Activated T-helper 2 cell treated with anti-CD3 and anti-CD28 coated beads, Interferon-gamma antibody, Interleukin-2, Interleukin-4, amounts not matched to agents 10 μg/mL and 5 μg/mL and 100 μg/mL, durations not matched to agents 14 hours and 24 hours and 36 hours (primary cell): ENCODE measurements at places on chromosomes 7 and 10.
A peak's percentile ranks its signal among the peaks of the same experiment; 100 is the strongest.

DNA sequence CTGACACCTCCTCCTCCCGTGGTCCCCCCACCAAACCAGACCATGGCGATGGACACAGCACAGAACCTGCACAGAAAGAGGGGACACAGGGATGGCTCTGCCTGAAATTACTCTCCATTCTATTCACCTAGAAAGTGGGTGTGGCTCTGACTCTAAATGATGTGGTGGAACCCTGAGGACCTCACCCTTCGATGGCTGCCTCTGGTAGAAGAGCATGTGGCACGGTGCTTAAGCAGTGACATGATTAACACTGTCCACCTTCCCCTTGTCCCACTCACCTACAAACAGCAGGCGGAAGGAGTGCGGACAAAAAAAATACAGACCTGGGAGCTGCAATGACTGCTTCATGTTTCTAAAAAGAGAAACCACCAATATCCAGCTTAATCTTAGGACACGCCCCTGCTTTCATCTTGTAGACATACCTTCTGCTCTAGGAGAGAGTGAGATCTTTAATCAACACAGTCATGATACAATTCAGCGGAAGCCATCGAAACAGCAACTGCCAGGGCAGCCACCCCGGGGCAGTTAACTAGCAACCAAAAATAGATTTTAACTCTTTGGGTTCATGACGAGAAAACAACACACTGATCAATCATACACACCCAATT is 11.4 kb downstream of the JCAD start:
- peak; percentile 61 for DNase-seq

DNA sequence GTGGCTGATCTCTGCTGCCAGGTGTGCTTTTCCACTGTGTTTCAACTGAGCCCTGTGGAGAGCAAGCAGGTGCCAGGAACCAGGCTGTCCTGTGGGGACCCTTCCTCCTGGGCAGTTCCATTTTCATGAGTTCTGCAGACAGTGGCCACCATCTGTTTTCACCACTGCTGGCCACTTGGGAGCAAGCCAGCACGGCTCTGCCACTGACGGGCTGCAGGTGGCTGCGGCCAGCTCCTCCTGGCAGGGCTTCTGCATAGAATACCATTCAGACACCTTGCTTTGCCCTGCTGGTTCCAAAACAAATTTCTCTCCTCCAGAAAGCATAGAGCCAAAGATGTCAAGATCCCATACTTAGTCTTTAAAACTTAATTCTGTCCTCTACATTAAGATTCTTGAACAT is 48.3 kb downstream of the LANCL2 start:
- DNase-seq: no peak

GRCh38 chr7:20079080-20079479 is 138.1 kb downstream of the MACC1 start:
- DNase-seq: no peak

DNA sequence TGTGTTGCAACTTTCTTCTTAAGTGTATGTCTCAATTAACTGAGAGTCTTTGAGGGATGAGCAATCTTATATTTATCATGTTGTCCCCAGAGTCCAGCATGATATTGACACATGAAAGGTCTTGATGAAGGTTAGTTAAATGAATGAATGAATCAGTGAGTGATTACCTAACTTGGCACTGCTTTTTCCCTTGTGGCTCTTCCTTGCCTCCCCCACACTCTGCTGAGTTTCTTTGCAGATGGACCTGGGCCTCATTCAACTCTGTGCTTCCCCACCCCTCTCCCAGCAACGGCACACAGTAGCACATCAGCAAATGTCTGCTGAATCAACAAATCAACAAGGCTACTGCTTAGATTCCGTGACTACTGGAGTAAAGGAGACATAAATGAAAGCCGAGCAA is 235.1 kb upstream of the CXCL12 start:
- DNase-seq: no peak

DNA sequence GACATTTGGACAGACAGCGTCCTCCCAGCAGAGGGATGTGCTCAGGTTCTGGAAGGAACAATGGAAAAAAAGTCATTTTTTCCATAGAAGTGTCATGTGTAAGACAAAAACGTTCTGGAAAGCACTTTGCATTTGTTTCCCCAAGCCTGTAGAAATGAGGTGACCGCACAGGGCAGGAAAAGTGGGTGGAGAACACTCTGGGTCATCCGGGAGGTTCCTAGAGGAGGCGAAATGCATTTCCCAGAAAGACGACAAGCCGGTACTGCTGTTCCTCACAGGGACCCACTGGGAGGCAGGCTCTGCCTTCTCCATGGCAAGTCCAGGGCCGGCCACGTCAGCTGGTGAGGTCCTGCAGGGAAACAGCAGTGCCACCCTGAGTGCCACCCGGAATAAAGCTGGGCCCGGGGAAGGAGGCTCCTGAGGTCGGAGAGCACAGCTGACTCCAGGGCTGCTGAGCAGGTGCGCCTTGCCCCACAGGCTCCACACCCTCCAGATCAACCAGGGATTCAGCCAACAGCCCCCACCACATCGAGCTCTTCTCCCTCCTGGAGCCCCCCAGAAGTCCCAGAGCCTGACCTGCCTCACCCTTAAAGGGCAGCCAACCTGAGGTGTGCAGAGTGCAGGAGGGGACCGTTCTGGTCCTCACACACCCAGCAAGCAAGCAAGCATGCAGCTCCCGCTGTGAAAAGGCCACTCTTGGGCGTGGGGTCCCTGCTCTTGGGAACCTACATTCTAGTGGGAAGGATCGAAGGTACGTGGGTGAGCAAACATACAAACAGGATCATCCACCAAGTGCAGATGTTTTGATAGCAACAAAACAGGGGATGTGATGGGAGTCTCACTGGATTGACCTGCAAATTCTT is 28.8 kb upstream of the INPP5A start:
- DNase-seq: no peak

- no peak for DNase-seq
These were observed 92.4 kb upstream of the KMT2E start for GRCh38 chr7:104921596-104921995.

GRCh38 chr10:21527598-21528235 is 2.2 kb upstream of the SKIDA1 start:
- no peak for DNase-seq

DNA sequence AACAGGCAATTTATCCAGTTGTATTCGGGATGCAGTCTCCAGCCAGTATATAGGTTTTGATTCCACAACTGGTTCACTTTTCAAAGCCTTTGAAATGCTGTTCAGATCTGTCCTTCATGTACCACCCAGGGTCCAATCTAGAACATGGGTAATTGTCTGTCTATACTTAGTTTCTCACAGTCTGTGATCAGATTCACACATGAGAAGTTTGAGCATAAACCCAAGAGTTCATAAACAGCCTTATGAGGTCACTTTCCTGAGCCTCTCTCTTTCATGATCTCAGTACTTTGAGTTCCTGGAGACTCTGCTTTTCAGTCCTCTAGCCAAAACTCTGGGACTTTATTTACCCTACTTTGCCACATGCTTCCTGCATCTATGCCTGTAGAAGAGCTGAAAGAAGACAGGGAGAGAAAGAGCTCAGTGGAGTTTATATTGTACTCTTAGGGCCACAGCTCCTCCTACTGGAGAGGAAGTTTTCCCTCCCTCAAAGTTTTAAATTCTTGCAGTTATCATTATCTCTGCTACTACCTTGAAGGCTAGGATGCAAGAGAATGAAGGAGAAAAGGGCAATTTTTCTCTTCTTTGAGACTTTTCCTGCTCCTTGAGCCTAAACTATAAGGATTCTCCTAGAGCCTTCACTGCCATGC is 172.0 kb downstream of the ZEB1 start:
- DNase-seq: no peak

DNA sequence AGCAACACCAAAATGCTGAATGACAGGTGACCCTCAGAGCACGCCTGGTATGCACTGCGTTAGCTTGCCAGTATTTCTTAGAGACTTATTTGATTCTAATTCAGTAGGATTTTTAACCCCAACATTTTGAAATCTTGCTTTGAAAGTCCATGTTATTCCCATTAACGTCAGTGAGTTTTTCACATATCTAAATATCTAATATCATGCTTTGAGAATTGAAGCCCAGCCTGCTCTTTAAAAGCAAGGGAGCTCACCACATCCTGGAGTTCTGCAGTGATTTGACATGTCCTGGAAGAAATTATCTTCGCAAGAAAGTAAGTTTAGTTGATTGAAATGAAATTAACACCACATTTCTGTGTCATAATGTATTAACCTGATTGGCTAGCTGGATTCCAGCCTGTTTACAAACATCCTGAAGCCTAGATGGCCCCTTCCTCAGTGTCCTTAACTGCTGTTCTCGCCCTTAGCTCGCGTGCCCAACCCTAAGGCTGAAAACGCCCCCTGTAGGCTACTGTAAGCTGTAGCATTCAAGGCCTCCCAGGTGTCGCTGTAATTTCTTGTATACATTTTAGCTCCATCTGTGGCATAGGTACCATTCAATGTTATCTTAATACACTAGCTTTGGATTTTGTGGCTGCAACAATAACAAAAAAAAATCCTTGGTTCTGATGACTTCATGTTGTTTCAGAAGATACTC is 191.5 kb downstream of the MGMT start:
- no peak for DNase-seq

- DNase-seq: no peak
These were observed 8.7 kb downstream of the PITRM1 start for GRCh38 chr10:3163879-3164278.

DNA sequence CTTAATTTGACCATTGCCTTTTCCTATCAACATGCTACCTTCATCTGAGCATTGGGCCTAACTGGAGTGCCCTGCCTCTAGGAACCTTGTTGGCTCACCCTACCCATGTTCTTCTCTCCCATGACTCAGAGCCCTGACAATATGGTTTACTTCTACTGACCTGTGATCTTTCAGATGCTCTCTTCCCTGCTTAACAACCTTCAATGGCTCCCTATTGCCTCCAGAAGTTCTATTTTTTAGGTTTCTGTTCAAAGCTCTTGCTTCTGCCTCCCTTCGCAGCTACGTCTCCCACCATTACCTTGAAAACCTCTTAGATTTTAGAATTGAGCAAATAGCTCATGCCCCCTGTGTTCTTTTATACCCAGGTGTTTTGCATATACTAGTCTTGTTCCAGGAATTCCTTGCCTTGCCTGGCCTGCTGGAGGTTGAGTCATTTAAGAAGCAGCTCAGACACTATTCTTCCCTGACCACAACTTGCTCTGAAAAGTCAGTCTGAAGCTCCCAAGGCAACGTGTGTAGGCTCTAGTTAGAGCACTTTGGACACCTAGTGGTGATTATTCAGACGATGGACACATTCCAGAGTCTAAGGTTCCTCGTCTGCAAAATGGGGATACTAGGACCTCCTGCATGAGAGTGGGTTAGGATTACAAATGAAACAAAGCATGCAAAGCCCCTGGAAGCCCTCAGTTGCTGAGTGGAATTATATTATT is 64.4 kb upstream of the EMX2 start:
- DNase-seq: no peak
